ENCODE measurements at places on chromosomes 6 and 20.

DNA sequence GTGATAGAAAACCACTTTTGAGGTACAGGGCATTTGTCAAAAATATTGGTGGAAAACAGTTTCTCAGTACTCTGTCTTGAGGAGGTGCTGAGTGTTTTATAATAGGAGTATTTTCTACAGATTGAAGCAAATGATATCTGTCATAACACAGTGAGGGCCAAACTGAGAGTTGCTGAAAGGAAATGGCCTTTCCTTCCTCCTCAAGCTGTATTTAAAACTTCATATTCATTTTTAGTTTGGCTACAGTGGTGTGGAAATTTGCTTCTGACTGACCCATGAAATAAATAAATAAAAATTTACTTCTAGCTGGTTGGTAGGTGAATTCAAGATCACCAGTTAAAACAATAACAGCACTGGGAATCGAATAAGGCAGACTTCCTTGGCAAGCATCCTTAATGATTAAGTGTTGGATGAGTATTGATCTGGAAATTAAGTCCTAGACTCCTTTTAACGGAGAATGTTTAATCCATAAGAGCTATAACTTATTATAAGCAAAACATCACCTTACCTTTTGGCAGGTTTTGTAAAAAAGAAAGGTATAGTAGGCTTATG lies 828.6 kb upstream of the CITED2 start:
- no peak overlapping the region for H3K4me3 ChIP-seq
- DNase-seq: no peak
- H3K36me3 ChIP-seq: no peaks in the 10 kb centered on the region
- H3K4me1 ChIP-seq: no peaks in the 10 kb centered on the region
- no peak overlapping the region for H3K27ac ChIP-seq

GRCh38 chr6:162056745-162057144 lies 670.8 kb downstream of the PRKN start:
- H3K27ac ChIP-seq: no peak overlapping the region
- DNase-seq: no peak
- H3K4me1 ChIP-seq: no peaks in the 10 kb centered on the region
- no peaks in the 10 kb centered on the region for H3K36me3 ChIP-seq
- no peak overlapping the region for H3K4me3 ChIP-seq
- H3K27me3 ChIP-seq: no peaks in the 10 kb centered on the region

- no peaks in the 10 kb centered on the region for H3K36me3 ChIP-seq
- H3K27ac ChIP-seq: peak overlapping the region; percentile 83
- peak; percentile 46 for DNase-seq
- H3K4me1 ChIP-seq: peaks cover 11% of the 10 kb centered on the region
- no peaks in the 10 kb centered on the region for H3K27me3 ChIP-seq
- H3K4me3 ChIP-seq: peak overlapping the region; percentile 33
Observed at GRCh38 chr6:129490521-129491255, 219.3 kb downstream of the ARHGAP18 start.

GRCh38 chr6:45094831-45095230 lies 233.3 kb upstream of the RUNX2 start:
- H3K27ac ChIP-seq: no peak overlapping the region
- DNase-seq: no peak
- no peaks in the 10 kb centered on the region for H3K36me3 ChIP-seq
- H3K27me3 ChIP-seq: no peaks in the 10 kb centered on the region
- H3K4me3 ChIP-seq: no peak overlapping the region
- no peaks in the 10 kb centered on the region for H3K4me1 ChIP-seq

GRCh38 chr20:17827759-17828559 lies 128.2 kb downstream of the BANF2 start:
- H3K36me3 ChIP-seq: no peaks in the 10 kb centered on the region
- H3K4me3 ChIP-seq: no peak overlapping the region
- no peaks in the 10 kb centered on the region for H3K27me3 ChIP-seq
- DNase-seq: no peak
- no peaks in the 10 kb centered on the region for H3K4me1 ChIP-seq
- H3K27ac ChIP-seq: no peak overlapping the region

GRCh38 chr6:8047541-8048292 lies 16.5 kb downstream of the BLOC1S5 start:
- H3K36me3 ChIP-seq: peaks cover 6% of the 10 kb centered on the region
- no peaks in the 10 kb centered on the region for H3K27me3 ChIP-seq
- no peaks in the 10 kb centered on the region for H3K4me1 ChIP-seq
- H3K4me3 ChIP-seq: no peak overlapping the region

DNA sequence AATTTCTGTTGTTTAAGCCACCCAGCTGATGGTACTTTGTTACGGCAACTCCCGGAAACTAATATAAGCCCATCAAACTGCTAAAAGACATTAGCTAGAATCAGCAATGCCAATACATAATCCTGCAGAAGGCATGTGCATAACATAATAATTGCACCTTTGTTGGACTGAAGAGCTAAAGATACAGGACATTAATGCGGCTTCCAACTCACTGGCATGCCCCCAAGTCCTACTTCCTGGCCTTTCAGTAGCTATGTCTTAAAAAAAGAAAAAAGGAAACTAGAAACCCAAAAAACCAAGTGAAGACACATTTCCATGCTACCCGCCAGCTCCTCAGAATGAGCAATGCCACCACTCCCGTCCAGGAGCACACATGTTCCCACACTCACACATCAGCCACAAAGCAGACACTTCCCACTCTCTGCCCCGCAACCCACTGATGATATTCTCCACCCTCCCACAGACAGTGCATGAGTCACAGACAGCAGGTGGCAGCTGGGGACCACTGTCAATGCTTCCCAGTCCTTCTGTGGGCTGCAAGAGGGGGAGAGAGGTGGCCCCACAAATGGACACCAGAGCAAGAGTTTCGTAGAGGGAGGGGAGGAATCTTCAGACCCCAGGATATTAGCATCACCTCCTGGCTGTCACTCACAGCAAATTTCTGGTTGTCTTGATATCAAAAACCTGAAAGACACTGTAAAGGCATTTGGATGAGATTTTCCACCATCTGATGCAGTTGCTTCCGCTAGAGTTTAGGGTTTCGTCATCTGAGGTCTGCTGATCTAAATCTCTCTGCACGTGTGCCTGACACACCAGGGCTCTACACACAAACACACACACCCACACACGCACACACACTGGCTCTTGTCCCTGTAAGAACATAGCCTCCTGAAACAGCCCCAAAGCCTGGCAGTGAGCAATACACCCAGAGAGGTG lies 32.8 kb downstream of the GFOD1 start:
- H3K27ac ChIP-seq: no peak overlapping the region
- peak; percentile 68 for DNase-seq
- no peaks in the 10 kb centered on the region for H3K27me3 ChIP-seq
- H3K4me3 ChIP-seq: no peak overlapping the region
- H3K36me3 ChIP-seq: no peaks in the 10 kb centered on the region
- peaks cover 6% of the 10 kb centered on the region for H3K4me1 ChIP-seq

DNA sequence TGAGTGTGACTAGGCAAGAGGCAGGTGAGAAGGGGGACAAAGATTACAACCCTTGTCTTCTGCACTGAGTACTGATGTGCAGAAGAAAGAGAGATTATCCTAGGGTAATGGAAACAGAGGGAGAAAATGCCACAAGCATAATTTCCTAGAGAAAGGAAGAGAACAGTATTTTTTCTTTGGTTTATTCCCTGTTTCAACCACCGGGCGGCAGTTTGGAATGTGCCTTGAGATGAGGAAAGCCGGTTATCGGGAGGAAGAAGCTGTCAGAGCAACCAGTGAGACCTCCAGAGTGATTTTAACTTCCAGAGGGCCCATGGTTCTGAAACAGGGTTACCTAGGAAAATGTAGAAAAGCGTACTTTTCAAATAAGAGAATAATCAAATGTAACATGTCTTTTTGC lies 121.4 kb downstream of the REV3L start:
- no peaks in the 10 kb centered on the region for H3K4me1 ChIP-seq
- no peak for DNase-seq
- no peaks in the 10 kb centered on the region for H3K27me3 ChIP-seq

DNA sequence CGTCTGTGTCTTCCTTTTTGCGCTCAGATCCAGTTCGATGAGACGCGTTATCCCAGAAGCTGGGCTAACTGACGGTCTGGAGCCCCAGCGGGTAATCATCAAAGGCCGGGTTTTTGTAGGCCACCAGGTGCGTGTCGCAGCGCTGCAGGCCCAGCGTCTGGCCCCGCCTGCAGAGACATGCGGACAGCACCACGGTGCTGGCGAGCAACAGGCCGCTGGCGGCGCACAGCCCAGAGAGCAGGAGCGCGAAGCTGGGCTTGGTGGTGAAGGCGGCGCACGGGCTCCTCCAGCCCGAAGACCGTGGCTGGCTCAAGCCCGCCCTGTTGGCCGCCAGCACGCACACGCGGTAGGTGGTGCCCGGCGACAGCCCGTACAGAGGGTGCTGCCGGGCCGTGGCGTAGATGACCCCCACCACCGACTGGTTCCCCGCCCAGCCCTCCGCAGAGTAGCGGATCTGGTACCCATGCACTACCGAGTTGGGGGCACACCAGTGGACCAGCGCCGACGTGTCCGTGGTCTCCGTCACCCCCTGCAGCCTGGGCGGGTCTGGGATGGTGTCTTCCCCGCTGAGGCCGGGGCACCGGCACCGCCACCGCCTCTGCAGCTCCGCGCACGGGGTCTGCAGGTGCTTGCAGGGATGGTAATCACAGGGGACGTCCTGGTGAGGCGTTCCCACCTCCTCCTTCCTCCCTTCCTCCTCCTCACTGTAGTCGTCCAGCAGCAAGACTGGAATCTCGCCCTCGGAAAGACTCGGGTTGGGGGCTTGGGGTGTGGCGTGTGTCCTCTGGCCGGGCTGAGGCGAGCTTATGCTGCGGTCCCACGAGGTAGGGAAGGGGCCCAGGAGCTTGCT lies 12.7 kb downstream of the LRRN4 start:
- H3K4me3 ChIP-seq: no peak overlapping the region
- H3K36me3 ChIP-seq: peaks cover 33% of the 10 kb centered on the region
- H3K4me1 ChIP-seq: no peaks in the 10 kb centered on the region
- H3K27ac ChIP-seq: no peak overlapping the region
- no peak for DNase-seq

DNA sequence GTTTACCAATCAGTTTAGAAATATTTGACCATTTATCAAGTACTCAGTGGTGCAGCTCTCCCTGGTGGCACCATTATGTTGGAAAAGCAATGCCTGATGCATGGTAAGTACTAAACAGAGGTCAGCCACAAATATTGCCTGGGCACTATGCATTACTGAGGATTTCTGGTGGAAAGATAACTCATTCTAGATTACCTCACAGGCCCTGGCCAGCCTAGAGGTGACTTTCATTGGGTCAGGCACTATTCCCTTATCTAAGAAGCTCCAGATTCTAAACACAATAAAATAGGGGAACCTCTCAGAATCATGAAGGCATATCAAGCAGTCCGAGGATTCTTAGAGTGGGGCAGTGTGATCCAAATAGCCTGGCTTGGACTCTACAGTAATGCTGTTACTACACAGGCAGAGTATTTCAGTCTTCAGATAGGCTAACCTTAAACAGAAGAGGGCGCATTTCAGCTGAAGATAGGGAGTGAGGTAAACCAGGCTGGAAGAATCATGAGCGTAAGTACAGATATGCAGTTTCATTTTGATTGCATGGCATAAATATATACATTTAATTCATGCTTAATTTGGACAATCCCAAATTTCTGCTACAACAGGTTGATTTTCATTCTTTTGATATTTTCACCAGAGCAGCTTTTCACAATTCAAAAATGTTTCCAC lies 12.1 kb downstream of the LGSN start:
- no peaks in the 10 kb centered on the region for H3K36me3 ChIP-seq
- no peaks in the 10 kb centered on the region for H3K27me3 ChIP-seq
- H3K4me3 ChIP-seq: no peak overlapping the region
- no peaks in the 10 kb centered on the region for H3K4me1 ChIP-seq
- DNase-seq: no peak
- no peak overlapping the region for H3K27ac ChIP-seq

- DNase-seq: no peak
- H3K27ac ChIP-seq: no peak overlapping the region
- H3K4me1 ChIP-seq: no peaks in the 10 kb centered on the region
Observed at GRCh38 chr6:148465670-148466069, 123.0 kb downstream of the SASH1 start.

DNA sequence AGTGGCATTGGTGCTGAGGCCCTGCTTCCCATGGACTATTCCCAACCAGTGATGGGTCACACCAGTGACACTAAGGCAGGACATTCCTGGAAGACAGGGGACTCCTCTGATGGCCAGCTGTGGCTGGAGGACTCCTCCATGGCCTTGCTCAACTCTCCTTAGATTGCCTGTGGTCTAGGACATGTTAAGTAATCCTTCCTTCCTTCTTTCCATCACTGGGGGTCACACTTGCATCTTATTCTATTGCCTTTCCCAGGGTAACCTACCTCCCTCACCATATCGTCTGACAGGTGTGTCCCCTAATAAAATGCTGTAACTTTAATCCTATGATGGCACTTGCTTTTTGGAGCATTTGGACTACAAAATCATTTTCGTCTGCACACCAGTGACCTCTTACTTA lies 24.5 kb upstream of the HLA-A start:
- DNase-seq: no peak
- no peaks in the 10 kb centered on the region for H3K4me1 ChIP-seq
- H3K4me3 ChIP-seq: no peak overlapping the region

DNA sequence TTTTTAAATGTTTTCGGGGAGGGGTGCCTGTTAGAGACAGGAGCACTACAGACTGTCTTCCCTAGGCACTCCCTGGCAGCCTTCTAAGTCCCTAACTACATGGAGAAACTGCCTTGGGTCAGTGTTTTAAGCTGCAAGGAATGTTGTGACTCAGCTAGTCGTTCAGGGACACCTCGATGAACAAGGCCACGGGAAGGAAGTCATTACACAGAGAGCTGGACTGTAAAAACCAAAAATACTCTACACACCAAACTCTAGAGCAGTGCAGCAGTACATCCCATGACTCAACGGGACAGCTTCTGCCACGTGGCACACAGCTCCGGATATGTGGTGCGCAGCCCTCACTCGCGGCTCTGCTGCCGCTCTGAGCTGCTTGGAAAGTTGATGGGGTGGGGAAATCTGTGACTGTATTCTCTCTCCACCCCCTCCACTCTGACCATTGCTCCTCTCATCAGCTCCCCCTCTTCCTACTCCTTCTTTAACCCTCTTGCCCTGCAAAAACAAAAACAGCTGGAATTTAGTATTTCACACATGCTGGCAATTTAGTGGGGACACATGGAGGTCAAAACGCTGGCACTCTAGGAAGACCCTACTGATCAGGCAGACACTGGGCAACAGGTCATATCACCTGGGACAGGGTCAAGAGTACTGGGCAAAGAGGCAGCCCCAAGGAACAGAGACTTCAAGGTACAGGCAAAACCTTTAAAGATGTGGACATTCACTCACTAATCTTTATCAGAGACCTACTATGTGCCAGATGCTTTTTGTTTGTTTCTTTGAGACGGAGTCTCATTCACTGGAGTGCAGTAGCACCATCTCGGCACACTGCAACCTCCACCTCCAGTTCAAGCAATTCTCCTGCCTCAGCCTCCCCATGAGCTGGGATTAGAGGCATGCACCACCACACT lies 10.9 kb upstream of the LPIN3 start:
- DNase-seq: peak; percentile 15
- H3K4me3 ChIP-seq: no peak overlapping the region
- H3K27me3 ChIP-seq: no peaks in the 10 kb centered on the region
- H3K36me3 ChIP-seq: no peaks in the 10 kb centered on the region
- peaks cover 7% of the 10 kb centered on the region for H3K4me1 ChIP-seq

DNA sequence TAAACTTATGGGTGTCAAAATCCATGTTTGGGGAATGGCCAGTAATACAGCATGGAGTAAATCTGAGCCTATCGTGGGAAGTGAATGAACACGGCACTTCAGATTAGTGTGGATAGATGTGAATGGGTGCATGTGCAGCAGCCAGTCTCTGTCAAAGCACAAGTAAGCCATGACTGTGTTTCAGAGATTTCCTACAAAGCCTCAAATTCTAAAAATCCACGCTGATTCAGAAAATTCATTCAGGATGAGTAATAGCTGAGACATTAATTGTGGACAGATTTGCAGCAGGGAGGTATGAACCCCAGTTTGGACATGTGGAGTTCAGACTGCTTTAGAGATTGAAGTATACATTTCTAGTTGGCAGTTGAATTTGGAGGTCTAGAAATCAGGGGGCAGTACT lies 115.1 kb downstream of the QKI start:
- H3K4me1 ChIP-seq: no peaks in the 10 kb centered on the region
- no peak overlapping the region for H3K27ac ChIP-seq
- H3K27me3 ChIP-seq: no peaks in the 10 kb centered on the region
